ENCODE measurements at places on chromosomes 1 and 21. TPM values are rescaled to one million over a fixed set of nuclear protein-coding genes. Genes with fewer than 3 reads are reported as not detected.

The PLA2G2C gene
- not detected for total RNA-seq

The PDE4DIP gene
- total RNA-seq, result 9.7 TPM

The SLC44A5 gene
- 4.8 TPM for total RNA-seq

The EIF4G3 gene
- total RNA-seq, result 37.9 TPM

The TEKT2 gene
- not detected for total RNA-seq

DNA sequence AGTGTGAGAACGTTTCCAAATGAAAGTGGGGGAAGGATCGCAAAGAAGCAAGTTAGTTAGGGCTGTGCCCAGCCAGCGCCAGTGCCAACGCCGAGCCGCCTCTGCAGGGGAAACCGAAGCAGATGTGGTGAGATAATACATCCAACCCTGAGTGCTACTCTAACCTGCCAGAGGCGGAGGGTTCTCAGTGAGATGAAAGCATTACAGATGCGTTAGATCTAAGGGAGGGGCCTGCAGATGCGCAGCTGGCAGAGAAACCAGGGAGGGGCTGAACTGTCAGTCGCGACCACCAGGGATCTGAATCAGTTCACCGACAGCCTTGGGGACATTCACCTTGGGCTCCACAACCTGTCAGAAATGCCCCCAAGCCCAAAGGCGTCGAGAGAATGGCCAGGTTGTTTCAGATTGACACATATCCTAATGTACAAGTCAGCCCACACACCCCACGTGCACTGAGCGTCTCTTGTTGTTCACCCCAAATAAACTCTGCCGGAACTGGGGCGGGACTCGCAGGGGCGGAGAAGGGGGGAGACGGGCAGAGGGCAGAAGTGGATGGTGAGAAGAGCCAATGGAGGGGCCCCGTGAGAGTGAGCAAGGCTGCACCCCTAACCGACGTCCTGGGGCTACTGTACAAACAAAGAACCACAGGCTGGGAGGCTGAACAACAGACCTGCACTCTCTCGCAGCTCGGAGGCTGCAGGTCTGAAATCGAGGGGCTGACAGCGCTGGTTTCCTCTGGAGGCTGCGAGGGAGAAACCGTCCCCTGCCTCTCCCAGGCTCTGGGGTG is 8.7 kb upstream of the UMODL1 start:
- no peak for DNase-seq

DNA sequence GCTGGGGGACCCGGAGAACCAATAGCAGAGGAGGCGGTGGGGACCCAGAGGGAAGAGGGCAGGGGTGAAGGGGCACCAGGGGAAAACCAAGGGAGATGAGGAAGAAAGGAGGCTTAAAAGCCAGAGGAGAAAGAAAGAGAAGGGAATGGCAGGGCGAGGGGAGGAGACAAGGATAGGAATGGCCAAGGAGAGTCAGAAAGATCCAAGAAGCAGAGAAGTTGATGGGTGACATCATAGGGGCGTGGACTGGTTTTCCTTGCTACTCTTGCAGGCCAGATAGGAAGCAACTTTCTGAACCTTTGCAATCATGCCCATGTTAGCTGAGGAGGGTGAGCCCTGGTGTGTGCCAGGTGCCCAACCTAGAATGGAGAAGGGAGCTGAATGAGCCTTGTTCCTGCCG is 5.4 kb downstream of the NPR1 start:
- DNase-seq, result no peak

GRCh38 chr1:172381946-172382345 is 38.5 kb upstream of the C1orf105 start:
- no peak for DNase-seq

DNA sequence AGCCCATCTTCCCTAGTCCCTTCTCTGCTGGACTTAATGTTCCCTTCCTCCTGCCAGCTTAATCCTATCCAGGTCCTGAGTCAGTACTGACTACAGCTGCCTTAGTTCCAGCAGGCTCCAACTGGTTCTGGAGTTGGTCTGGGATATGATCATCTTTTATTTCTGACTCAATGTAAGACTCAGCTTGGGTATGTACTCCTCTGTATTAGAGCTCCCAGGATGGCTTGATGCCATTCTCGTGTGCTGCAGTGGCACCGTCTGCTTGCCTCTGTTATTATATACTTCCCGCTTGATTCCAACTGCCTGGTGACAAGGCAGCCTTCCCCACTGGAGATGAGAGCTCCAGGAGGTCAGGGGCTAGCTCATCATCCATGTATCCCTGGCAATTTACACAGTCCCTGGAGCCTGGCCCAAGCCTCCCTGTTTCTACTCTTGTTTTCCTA is 164.4 kb upstream of the DPT start:
- DNase-seq, result no peak

- DNase-seq, result no peak
Measured at GRCh38 chr1:207282058-207282457, 39.4 kb upstream of the CD55 start.

DNA sequence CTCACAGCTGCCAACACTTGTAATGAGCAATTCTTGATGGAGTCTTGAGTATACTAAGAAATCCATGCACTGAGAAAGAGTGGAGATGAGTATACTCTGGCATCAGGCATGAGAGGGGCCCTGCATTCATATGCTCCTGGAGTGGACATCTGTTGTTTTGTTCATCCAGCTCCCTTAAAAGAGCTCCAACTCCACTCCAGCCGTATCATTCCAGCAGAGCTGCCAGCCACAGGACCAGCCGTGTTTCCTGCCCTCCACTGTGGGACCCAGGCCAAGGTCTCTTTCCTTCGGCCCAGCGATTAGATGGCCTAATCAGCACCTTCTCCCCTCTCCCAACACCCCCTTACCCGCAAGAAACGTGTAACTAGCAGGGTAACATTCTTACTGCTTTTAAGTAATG is 144.5 kb downstream of the OMA1 start:
- no peak for DNase-seq

DNA sequence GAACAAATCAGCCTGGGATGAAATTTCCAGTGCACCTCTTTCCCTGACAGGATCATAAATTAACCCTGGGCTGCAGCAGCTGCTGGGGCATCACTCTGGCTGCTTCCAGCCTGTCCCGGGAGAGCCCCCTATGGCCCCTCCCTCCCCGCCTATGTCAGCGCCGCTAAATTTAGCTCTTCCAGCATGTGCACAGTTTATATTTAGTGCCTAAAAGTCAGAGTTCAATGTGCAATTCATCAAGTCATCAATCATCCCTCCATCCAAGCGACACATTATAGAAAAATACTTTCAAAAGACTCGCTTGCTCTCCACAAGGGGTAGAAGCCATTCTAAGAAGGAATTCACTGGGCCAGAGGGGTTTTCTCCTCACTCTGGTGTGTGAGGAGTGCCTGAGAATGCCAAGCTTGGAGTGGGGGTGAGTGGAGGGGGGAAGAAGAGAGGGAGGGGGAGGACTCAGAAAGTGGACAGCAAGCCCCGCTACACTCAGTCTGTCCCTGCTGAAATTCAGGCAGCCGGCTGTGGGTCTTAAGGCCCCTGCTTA is 37.4 kb downstream of the XCL1 start:
- DNase-seq, result no peak

- DNase-seq, result no peak
Measured at GRCh38 chr1:65371544-65371943, 48.9 kb upstream of the LEPR start.

- no peak for DNase-seq
Measured at GRCh38 chr1:155192346-155193274, 15.1 kb downstream of the THBS3 start.
